ENCODE measurements at places on chromosomes 12 and 14.

DNA sequence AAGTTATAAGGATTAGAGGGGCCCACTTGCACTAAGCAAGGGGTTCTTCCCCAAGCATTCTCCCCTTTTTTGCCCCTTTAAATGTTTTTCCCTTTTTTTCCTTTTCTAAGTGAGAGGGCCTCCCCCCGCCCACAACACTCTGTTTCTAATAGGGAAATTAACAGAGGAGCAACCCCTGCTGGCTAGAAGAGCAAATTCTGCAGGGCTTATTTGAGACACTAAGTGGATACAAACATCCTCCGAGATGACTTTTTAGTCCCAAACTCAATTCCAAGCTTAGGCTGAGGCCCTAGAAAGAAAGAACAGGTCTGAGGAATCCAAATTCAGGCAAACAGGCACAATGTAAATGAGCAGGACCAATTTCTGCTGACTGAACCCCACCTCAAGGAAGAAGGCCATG, 138.9 kb downstream of the GPR65 start:
- DNase-seq = no peak

GRCh38 chr12:11431486-11431885, 36.1 kb upstream of the PRB2 start:
- DNase-seq = no peak

DNA sequence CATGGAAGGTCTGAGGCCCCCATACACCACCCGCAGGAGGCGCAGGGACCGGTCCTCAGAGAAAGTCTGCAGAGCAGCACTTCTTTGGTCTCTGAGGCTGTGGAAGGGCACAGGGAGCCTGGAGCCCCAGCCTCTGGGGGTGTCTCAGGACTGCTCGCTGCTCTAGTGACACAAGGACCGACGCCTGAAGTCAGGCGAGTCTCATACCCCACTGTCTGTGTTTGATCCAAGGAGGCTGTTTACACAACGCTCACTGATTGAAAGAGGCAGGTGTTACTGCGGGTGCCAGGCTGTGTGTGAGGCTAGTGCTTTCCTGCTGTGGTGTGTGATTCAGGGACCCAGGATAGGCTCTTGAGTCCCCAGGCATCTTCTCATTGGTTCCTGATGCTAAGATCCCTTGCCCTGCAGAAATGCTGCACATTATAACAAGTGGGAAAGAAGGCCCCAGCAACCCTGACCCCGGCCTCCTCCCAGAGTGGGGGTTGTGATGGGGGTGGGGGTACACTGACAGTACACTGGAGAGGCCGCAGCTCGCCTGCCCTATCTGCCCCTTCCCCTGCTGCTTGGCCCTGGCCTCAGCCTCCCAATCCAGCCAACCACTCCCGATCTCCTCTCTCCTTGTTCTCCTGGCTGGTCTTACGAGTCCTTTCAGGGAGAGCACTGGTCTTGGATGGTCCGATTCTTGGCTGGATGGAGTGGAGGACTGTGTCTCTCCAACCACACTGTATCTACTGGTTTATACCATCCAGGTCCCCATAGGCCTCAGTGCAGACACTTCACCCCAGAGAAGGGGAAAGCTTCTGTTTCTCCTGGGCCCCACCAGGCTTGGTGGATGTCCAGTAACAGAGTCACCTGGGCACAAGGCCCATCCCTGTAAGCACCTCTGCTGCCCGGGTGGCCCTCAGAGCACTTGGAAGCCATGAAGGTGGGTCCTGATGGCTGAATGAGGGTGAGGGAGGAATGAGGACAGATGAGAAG, 6.6 kb downstream of the CACNA2D4 start:
- no peak for DNase-seq

GRCh38 chr14:37597538-37597913, 2.1 kb downstream of the TTC6 start:
- DNase-seq = no peak

DNA sequence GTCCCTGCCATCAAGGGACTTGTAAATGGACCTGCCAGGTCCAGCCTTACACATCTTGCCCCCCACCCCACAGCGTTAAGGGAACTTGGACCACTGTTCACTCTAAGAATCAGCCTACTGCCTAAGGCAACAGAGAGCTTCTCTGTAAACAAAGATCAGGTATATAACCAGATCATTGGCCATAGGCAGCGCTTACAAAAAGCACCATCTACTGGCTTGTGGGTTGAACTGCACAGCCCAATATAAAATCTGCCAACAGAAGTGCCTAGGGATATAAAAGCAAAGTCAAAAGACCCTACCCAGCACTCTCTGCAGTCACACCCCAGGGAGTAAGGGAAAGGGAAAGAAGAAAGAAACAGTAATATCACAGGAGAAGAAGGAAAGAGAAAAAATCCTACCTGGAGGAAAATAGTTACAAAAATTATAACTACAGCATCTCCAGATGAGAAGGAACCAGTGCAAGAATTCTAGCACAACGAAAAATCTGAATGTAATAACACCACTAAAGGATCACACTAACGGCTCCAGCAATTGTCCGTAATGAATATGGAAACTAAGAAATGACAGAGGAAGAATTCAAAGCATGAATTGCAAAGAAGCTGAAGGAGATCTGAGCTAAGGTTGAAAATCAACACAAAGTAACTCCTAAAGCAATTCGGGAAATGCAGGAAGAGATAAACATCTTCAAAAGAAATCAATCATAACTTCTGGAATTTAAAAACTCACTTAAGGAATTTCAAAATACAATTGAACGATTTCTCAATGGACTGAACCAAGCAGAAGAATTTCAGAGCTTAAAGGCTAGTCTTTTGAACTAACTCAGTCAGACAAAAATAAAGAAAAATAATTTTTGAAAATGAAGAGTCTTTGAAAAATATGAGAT, 95.2 kb upstream of the PCED1B start:
- no peak for DNase-seq

DNA sequence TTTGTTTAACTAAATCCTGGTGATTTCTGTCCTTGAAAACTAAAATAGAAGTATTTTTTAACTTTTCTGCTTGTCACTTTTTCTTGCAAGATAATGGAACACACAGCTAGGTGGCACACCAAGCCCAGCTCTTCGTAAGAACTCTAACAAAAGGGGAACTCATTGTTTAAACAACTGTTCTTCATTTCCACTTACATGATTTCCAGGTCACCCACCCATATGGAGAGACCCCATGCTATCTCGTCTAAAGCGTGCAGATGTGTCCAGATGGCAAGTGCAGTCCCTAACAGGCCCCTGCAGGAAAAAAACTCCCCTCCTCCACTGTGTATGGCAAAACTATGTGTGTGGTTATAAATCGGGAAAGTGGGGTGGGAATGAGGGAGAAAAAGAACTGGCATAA, 43.3 kb upstream of the NT5DC3 start:
- DNase-seq = no peak
